ENCODE measurements at places on chromosomes 3 and 15. TPM values are rescaled to one million over a fixed set of nuclear protein-coding genes. Genes with fewer than 3 reads are reported as not detected.

GRCh38 chr3:180294282-180295027 is 257.7 kb upstream of the PEX5L start:
- no peak for DNase-seq

DNA sequence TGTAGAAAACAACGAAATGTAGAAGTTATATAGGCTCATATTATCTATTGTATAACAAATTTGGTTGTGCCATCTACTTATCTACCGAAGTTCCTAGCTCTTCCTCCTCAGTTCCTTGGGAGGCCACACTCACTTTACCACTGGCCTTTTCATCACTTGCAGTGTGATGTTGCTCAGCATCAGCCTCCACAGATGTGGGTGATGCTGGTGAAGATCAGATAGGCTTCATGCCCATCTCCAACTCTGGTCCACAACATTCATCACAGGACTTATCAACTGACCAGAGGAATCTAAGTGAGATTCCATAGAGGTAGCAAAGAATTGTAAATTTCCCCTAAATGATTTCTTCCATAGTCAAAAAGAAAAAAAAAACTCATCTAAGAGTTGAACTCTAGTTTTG is 8.4 kb downstream of the CD200 start:
- DNase-seq, result no peak

DNA sequence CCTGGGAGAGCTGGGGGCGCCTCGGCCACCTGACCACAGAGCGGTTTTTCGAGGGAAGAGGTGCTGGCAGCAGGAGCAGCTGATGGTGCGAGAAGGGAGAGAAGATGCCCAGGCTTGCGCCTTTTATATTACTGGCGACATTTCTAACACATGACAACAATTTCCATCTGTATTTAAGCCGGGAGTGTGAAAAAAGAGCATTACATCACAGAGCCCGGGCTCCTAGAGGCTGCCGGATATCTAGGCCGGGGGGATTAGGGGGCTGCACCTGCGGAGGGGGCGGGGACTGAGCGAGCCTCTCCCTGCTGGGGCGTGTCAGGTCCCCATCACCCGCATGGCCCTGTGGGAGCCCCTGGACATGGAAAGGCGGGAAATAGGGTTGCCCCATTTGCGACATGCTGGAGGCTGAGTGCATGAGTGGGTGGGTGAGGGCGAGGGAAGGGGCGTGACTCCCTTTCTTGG is 440.7 kb downstream of the MAGI1 start:
- no peak for DNase-seq

DNA sequence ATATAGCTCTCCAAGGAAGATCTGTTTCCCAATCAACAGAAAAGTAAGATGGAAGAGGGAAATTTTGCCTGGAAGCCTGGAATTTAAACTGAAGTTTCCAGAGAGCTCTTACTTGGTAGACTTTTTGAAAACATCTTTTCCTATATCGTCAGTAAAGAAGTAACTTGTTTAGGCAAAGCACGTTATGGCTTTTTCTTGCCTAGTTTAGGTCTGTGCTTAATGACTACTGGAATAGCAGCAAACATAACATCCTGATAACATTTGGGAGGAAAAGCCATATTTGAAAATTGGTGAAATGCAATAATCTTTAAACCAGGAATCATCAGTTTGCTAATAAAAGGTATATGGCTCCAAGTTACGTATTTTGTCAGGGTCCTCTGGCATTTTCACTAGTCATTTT is 160.4 kb upstream of the CGNL1 start:
- no peak for DNase-seq

DNA sequence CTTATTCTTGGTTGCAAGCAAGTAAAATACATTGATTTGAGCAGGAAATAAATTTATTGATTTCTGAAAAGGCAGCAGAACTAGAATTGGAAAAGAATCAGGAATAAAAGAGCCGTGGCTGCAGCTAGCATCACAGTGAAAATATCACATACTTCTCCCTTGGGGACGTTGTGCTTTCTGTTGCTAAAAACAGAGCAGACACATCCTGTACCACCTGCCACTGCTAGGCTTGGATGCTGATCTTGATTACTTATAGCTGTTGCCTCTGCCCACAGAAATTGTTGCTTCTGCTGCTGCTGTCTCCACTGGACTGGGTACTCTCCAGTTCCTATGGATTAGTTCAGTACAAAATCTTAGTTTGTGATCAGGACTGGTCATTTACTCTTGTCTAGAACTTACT is 283.8 kb downstream of the C3orf38 start:
- no peak for DNase-seq

DNA sequence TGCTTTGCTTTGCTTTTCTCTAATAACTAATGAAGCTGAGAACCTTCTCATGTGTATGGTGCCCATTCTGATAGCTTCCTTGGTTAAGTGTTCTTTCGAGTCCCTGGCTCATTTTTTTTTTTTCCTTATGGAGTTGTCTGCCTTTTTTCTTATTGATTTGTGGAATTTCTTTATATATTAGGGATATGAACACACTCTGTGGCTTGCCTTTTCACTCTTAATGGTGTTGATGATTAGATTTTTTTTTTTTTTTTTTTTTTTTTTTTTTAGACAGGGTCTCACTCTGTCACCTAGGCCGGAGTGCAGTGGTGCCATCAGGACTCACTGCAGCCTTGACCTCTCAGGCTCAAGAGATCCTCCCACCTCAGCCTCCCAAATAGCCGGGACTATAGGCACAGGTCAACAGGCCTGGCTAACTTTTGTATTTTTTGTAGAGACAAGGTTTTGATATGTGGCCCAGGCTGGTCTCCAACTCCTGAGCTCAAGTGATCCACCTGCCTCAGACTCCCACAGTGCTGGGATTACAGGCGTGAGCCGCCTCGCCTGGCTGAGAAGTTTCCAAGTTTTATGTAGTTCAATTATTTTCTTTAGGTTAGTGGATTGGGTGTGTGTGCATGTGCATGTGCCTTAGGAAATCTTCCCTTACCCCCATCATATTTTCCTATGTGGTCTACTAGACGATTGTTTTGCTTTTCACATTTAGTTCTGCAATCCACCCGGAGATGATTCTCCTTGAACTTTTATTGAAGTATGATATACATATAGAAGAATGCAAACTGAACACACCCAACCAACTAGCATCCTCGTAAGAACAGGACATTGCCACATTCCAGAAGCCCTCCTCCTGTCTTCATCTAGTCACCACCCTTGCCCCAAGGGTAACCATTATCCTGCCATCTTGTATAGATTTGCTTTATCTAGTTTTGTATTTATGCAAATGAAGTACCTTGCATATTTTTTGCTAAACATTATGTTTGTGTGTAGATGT is 1.7 kb upstream of the SNRPA1 start:
- DNase-seq, result no peak

- DNase-seq, result peak; percentile 3
Measured at GRCh38 chr3:63654931-63655330, 2.5 kb downstream of the SNTN start.

DNA sequence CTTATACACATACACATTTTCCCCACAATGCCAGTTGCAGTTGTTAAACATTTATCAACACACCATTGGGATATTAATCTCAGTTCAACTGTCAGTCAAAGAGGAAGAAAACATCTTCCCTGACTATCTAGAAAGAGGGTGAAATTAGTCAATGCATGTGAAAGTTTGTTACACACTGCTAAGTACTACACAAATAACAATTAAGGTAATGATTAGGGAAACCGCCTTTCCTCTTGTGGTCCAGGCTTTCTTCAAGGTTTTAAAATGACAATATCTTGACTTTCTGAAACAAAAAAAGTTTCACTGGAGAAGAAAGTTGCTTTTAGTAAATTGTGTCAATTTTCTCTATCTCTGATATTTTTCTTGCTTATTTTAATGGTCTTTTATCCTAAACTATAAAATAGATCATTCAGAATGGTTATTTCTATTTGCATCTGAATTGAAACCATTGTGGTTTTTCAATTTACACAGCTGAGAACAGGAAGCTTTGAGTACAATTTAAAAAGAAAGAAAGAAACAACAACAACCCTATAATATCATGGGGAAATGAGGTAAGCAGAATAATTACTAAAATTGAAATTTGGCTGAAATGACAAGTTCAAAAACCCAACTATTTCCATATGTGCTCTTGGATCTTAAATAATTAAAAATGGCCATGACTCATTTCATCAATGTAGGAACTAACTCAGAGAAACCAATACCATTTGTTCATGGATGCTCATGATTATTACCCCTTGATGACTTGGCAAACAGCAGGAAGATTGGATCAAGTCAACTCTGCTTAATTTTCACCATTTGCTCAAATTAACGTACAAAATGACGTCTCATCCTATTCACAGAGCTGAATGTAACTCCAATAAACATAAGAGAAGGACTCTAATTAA is 31.7 kb downstream of the GPR149 start:
- no peak for DNase-seq

GRCh38 chr15:36729418-36729817 is 150.0 kb downstream of the CDIN1 start:
- no peak for DNase-seq

- DNase-seq, result no peak
Measured at GRCh38 chr3:131898346-131898745, 136.5 kb downstream of the CPNE4 start.

DNA sequence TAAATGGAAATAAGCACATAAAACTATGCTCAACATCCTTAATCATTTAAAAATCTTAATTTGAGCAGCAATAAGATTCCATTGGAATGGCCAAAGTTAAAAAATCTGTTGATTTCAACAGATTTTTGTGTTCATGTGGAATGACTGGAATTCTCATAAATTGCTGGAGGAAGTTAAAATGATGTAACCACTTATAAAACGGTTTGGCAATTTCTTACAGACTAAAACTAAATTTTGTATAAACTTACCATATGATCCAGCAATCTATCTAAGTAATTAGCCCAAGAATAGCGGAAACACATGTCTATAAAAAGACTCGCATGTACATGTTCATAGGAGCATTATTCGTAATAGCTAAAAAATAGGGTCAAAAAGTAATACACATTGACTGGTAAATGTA is 1713.6 kb downstream of the SI start:
- no peak for DNase-seq

DNA sequence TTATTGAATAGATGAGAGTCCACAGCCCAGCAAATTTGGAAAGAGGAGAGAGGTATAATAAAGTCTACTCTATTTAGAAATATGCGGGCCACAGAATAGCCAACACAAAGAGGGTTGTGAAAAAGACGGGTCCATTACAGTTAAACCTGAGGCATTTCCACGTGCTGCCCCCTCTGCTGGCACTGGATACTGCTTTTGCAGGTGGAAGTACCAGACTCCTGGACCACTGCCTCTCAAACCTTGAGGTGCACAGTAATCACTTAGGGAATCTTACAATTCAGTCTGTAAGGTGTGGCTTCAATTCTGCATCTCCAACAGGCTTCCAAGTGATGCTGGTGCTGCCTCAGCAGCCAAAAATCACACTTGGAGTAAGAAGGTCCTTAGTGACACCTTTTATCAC is 3.0 kb upstream of the TFDP2 start:
- no peak for DNase-seq

DNA sequence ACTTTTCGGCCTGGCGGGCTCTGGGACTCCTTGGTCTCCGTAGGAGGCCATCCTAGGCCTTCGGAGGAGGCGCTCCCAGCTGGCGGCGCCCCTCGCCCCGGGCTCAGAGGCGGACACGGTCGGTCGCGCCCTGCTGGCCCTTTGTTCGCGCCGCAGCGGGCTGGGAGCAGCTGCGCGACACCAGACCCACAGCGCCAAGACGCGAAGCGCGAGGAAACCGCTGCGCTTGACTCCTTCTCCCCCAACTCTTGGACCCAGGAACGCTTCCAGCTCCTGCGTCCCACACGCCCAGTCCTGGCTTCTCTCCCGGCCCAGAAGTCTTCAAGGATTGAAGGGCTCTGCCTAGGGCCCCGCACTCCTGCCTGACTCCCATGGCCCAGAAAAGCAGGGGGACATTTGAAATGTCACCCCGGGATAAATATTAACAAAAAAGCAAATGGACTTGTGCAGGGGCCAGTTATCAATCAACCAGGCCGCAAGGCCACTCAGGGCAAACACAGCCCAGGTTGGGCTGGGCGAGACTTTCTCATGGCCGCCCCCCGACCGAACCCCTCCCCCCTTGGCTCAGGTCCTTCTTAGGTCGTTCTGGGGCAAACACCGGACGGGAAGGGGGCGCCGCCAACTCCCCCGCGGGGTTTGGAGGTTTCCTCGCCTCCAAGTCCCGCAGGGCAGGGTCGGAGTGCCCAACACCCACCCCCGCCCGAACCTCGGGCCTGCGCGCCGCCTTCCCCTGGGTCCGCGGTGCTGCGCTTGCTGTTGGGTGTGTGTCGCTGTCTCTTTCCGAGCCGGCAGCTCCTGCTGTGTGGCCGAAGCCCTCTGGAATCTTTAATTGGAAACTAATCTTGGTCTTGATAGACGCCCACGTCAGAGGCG is 5.1 kb downstream of the ONECUT1 start:
- DNase-seq, result no peak

DNA sequence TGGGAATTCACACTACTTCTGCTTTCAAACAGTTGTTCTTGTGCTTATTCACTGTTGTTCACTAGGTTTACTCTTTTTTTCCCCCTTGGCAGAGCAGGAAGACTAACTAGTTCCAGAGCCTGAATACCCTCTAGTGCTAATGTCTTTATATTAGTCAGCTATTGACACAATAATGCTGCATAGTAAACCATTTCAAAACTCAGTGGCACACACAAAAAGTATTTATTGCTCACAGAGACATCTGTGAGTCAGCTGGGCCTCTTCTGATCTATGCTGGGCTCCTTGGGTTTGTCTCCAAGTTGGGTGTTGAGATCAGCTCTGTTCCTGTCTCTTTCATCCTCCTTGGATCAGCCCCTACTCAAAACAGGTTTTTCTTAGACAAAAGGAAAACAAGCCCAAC is 51.1 kb downstream of the RSRC1 start:
- peak; percentile 77 for DNase-seq

DNA sequence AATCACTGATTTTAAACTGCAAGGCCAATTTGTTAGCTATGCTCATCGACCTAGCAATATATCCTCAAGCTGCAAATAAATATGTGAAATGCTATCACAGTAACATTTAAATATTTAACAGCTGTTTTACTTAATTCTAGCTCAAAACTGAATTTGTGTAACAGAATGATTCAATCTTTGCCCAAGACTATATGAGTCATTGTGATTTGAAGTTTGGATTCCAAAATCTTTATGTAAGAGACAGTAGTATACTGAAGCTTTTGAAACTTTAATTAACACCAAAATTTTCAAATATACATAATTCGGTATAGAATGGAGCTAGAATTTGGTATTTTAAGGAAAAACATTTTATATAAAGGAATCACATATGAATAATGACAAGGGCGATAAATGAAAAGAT is 603.0 kb upstream of the ROBO2 start:
- no peak for DNase-seq

Gene NCK1
- 42.6 TPM for total RNA-seq

Gene TRAT1
- total RNA-seq, result not detected

Gene CD80
- total RNA-seq, result not detected

Gene SLC6A11
- not detected for total RNA-seq

Gene CSPG4
- 16.9 TPM for total RNA-seq

Gene NR1I2
- 0.03 TPM for total RNA-seq

Gene TUSC7
- total RNA-seq, result not detected

Gene TBC1D5
- 42.2 TPM for total RNA-seq

Gene HTR3E
- not detected for total RNA-seq

Gene SOX14
- total RNA-seq, result not detected

Gene SH3GL3
- total RNA-seq, result 3.5 TPM
